Osteoblast (primary cell): ENCODE measurements at places on chromosomes 7 and 10. TPM values are rescaled to one million over a fixed set of nuclear protein-coding genes. Genes with fewer than 3 reads are reported as not detected.

The WIPF3 gene
- under 0.01 TPM in 1 of 2 replicates, not detected in the other for total RNA-seq

The SPDYE16 gene
- total RNA-seq, result under 0.01 and 0.36 TPM in 2 replicates

The TCERG1L gene
- under 0.01 TPM in 1 of 2 replicates, not detected in the other for total RNA-seq

The SPDYE18 gene
- not detected in 2 replicates for total RNA-seq

DNA sequence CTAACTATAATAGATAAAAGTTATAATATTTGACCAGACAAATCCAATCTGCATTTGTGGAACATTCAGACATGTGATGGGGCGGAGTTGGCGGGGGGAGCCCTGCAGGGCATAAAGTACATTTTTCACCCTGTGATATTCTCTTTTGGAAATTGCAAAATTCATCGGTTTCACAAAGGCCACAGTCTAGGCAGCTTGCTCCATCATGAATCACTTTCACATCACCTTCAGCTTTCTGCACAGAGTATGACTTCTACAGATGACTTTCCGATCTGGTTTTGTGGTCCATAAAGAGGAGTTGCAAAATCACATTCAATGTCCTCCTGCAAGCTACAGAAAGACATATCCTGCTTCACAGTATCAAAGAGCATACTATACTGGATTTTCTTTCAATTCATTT, 51.4 kb upstream of the APBB1IP start:
- no peaks in the 10 kb centered on the region for H3K36me3 ChIP-seq
- DNase-seq, result no peak
- H3K4me3 ChIP-seq, result no peak overlapping the region
- H3K27me3 ChIP-seq, result no peaks in the 10 kb centered on the region
- H3K27ac ChIP-seq, result no peak overlapping the region
